ENCODE measurements at places on chromosomes 11 and 22.

GRCh38 chr11:78290293-78291176 is 101.8 kb downstream of the USP35 start:
- DNase-seq: peak; percentile 87

GRCh38 chr11:16367252-16367651 is 10.9 kb upstream of the SOX6 start:
- DNase-seq: no peak

- no peak for DNase-seq
These were observed 60.0 kb upstream of the NECTIN1 start for GRCh38 chr11:119788911-119789560.

- DNase-seq: no peak
These were observed 1137.9 kb downstream of the LRRC4C start for GRCh38 chr11:40321537-40321936.

Data from PC-9 (cell line).